Bronchus fibroblast of lung (primary cell): ENCODE measurements at places on chromosomes 7 and 10. TPM values are rescaled to one million over a fixed set of nuclear protein-coding genes. Genes with fewer than 3 reads are reported as not detected.

YKT6 gene
- 92.1 and 96.8 TPM in 2 replicates for total RNA-seq

LBX1 gene
- total RNA-seq: under 0.01 TPM in 1 of 2 replicates, not detected in the other

PCDH15 gene
- not detected in 2 replicates for total RNA-seq

HPS1 gene
- total RNA-seq: 42.1 and 55.3 TPM in 2 replicates

FAM241B gene
- total RNA-seq: 0.45 TPM in 1 of 2 replicates, not detected in the other

CPEB3 gene
- 0.17 and 0.30 TPM in 2 replicates for total RNA-seq

AS3MT gene
- total RNA-seq: 4.8 and 6.7 TPM in 2 replicates

MMD2 gene
- not detected in 2 replicates for total RNA-seq

TMEM178B gene
- under 0.01 TPM in 1 of 2 replicates, not detected in the other for total RNA-seq

FBXO24 gene
- 0.50 and 1.0 TPM in 2 replicates for total RNA-seq

NACAD gene
- 3.6 and 4.2 TPM in 2 replicates for total RNA-seq

RTKN2 gene
- 0.89 and 2.0 TPM in 2 replicates for total RNA-seq

PRLHR gene
- total RNA-seq: not detected in 2 replicates

GIMAP7 gene
- not detected in 2 replicates for total RNA-seq

ACSL5 gene
- 0.30 and 0.84 TPM in 2 replicates for total RNA-seq
